ENCODE measurements at places on chromosomes 7 and 10.

GRCh38 chr7:31874631-31875386, 187.8 kb downstream of the PPP1R17 start:
- DNase-seq = no peak

DNA sequence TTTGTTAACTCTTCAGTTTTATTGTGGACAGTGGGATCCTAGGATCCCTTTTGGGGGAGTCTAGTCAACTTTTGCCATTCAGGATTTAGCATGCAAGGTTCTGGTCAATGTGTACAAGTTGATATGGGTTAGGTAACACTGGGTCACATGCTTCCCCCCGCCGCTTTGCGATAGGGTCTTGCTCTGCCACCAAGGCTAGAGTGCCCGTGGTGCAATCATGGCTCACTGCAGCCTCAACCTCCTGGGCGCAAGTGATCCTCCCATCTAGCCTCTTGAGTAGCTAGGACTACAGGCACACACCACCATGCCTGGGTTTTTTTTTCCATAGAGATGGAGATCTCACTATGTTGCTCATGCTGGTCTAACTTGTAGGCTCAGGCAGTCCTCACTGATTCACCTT, 3.2 kb upstream of the CSGALNACT2 start:
- no peak for DNase-seq

DNA sequence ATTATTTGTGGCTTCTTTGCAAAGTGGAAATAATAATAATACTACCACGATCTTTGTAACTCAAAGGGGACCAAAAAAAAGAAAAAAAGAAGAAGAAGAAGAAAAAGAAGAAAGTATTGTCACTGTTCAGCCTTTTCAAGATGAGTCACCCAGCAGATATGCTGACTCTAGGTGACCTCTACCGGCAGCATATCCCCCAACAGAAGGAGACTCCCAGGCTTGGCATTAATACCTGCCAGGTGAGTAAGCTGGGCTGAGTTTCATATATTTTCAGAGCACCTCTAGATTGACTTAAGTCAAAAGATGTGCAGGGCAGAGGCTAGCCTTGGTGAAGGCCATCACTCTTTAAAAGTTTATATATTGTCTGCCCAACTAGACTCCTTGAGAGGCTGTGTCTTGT, 30.4 kb upstream of the GPR26 start:
- no peak for DNase-seq

GRCh38 chr10:63094405-63094804, 38.7 kb upstream of the NRBF2 start:
- no peak for DNase-seq

DNA sequence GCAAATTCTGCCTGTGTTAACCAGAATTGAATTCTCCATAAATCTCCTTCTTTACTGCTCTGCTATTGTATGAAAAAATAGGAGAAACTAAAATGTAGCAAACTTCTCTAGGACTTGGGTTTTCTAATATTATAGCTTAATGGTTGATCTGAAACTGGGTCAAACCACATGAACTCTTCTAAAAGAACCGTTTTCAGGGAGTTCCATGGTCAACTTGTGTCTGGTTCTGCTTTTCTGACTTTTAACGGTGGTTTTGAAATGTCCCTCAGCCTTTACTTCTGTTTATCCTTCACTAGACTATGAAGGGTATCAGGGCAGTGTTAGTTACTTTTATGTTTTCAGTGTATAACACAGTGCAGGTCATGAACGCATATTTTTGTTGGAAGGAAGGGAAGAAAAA, 242.2 kb downstream of the TSPAN12 start:
- no peak for DNase-seq

DNA sequence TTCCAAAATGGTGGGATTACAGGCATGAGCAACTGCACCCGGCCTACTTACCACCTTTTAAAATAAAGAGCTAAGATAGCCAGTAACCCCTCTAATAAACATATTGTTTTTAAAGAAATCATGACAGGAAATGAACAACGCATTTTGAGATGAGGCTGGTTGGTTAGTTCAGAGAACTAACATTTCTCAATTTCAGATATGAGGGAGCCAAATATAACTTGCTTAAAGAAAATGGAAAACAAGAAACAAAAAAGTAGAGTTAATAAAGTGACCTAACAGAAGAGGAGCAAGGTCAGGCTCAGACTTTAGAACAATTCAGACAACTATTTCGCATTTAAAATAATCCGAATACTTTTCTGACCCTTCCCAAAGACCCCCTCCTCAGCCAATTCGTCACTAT, 254.9 kb upstream of the PHF14 start:
- no peak for DNase-seq

DNA sequence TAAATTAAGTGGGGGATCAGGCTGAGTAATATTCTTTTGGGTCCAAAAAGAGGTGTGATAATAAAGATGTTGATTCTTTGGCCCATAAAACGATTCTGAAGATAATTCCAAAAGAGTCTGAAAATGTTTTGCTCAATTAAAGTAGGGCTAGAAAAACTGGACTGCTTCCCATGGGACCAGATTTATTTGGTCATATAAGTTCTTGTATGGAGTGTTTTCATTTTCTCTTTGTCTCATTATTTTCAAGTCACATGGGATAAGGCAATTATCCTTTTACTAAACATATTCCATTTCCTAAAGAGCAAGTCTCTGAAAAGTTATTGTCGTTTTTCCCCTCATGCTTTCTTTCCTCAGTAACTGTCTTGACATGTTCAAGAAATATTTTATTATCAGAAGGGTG, 41.5 kb downstream of the CDK6 start:
- DNase-seq = no peak

GRCh38 chr10:121064491-121064890, 213.3 kb downstream of the WDR11 start:
- DNase-seq = no peak
